ENCODE measurements at places on chromosomes 2 and 18.

DNA sequence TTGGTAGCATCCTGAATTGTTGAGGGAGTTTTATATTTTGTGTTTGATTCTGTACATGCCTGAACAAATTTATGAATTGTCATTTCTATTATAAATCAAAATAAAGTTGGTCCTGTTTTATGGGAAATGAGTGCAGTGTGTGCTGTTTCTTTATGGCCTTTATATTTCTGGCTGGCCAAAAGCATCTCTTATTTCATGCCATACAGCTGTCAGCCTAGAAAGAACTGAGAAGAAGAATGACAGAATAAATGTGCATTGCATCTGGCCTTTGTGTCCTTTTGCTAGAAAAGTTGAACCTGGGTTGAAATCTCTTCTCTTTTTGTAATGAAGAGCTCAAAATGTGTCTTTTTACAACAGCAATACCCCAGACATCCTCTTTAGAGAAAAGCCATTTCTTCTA lies 474.7 kb upstream of the LRATD1 start:
- DNase-seq: no peak

DNA sequence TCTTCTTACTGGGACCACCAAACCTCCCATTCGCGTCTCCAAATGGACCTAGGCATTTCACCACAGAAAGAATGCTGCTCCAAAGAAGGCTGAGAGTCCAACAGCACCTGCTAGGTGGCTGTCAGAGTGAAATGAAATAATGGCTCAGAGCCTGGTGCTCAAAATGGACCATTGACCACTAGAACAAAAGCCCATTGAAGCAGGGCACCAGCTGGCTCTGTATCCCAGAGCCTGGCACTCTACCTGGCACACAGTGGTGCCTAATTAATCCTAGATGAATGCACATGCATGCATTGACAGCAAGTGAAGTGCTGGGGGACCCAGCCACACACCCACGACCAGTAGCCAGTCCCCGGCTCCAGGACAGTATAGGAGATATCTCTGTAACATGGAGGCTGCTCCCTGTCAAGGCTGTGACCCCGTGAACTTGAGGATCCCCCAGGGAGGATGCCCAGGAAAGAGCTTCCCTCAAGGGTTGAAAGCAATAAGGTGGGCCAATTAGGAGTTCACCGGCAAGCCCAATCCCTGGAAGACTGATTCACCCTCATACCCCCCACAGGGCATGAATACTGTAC lies 261.3 kb downstream of the TNS1 start:
- DNase-seq: no peak

- no peak for DNase-seq
Measured at GRCh38 chr2:100902817-100903405, 83.0 kb downstream of the NPAS2 start.

GRCh38 chr2:102508863-102509262 lies 35.8 kb downstream of the SLC9A4 start:
- no peak for DNase-seq

GRCh38 chr2:231554327-231554726 lies 24.1 kb upstream of the NMUR1 start:
- no peak for DNase-seq

GRCh38 chr2:219079417-219079816 lies 18.7 kb upstream of the IHH start:
- DNase-seq: no peak

DNA sequence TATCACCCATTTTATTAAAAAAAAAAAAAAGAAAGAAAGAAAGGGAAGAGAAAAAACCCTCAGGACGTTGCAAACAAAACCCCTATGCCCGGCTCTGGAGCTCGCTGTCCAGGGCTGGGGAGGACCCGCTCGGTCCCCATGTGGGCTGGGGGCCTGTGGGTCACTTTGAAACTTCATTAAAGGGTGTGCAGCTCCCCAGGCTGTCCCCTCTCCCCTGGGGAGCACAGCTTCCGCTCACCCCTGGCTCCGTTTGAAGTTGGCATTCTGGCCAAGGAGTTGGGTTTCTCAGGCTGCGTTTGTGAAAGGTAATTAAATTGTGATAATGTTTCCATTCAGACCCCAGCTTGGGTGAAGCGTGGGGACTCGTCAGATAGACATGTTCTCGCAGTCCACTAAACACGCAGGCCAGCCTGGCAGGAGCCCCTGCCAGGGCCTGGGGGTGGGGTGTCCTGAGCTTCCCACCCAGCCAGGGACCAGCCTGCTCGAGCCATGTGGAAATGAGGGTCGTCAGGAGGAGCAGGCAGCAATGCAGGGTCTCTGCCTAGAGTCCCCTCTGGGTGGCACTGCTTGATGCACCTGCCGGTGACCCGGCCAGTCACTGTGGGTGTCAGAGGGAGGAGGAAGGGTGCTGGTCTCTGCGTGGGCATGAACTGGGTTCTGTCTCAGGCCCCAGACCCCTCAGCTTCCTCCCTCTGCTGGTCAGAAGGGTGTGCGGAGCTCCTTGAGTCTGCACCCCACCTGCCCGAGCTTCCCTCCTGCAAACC lies 166.2 kb downstream of the INHBB start:
- DNase-seq: no peak

GRCh38 chr2:2824588-2824987 lies 493.5 kb upstream of the MYT1L start:
- DNase-seq: no peak

DNA sequence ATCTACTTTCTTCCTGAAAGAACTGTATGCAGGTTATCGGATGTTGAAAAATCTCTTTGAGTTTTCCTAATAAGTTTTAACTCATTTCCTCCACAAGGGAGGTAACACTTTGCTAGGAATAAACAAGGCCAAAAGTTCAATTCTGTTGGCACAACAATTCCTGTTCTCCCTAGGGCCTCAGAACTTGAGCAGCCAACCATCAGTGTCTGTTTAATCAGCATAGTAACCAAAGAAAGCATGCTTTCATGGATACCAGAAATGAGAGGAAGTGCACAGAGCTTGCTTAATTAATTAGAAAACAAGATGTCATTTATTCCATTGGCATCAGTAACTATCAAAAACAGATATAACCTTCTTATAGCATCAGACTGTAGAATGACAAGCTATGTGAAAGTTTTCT lies 503.2 kb upstream of the CNTNAP5 start:
- DNase-seq: no peak

GRCh38 chr2:99398303-99398702 lies 61.1 kb downstream of the EIF5B start:
- DNase-seq: no peak

GRCh38 chr2:234249873-234250272 lies 199.4 kb downstream of the SPP2 start:
- no peak for DNase-seq

- no peak for DNase-seq
Measured at GRCh38 chr2:168135630-168136029, 111.8 kb downstream of the STK39 start.

DNA sequence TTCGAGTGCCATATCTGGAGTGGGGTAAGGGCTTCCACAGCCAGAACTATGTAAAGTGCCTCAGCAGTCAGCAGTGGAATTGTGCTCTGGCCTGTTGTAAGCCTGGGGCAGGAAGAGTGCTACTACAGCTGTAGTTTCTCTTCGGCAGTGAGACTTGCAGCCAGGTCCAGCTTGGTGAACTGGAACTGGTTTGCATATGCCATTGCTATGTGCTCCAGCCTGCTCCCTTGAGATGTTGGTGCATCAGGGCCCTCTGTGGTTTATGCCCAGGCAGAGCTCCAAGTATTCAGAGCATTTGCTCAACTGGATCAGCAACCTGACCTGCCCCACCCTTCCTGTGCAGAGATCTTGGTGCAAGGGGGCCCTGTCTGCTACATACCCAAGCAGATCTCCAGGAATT lies 47.8 kb downstream of the ZNF804A start:
- no peak for DNase-seq

DNA sequence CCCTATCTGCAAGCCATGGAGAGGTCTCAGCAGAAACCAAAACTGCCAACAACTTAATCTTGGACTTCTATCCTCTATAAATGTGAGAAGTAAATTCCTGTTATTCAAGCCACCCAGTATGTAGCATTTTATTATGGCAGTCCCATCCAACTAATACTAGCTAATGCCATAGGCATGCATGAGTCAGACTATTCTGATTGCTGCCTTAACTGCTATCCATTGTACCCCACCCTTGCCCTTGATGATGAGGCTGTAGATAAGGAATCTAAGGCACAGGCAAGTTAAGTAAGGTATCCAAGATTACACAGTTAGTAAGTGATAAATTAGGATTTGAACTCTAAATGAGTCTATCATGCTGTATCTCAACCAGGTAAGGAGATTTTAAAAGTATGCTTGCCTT lies 223.0 kb downstream of the UBE2E3 start:
- DNase-seq: no peak

DNA sequence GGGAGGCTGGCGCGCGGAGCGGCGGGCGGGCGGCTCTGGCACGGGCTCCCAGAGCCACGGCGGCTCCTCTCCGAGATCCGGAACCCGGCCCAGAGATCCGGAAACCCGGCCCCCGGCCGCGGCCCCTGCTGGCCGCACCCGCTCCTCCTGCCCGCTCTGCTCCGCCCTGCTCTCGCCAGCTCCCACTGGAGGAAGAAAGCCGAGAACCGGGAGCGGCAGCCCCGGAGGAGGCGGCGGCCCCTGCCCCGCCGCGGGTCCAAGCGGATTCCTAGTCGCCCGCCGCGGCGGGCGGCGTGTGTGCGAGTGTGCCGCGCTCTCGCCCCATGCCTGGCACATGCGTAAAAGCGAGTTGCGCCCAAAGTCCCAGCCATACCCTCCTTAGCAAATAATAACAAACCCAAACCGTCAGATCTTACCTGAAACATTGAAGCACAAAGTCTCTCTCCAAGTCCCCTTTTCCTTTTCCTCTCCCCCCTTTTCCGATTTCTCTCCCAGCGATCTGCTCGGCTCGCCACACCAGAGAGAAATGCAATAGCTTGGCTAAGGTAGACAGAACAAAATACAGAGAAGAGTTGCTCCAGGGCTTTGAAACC lies 108.7 kb upstream of the KCTD1 start:
- no peak for DNase-seq

DNA sequence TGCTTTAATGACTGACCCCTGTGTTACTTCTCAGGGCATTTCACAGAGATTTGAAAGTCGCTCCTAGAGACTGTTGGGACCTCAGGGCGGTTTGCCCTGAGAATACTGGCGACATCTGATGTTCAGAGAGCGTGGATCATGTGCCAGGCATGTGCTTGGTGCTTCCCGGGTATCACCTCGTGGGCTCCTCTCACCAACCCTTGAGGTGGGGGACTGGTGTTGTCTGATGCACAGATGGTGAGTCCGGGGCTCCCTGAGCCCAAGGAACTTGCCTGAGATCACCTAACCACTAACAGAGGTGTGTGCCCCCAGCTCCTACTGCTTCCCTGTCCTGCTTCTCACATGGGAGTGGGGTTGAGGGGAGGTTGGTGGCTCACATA lies 16.2 kb downstream of the ATOH8 start:
- no peak for DNase-seq

GRCh38 chr2:24792542-24792873 lies 683 bp downstream of the PTRHD1 start:
- no peak for DNase-seq

DNA sequence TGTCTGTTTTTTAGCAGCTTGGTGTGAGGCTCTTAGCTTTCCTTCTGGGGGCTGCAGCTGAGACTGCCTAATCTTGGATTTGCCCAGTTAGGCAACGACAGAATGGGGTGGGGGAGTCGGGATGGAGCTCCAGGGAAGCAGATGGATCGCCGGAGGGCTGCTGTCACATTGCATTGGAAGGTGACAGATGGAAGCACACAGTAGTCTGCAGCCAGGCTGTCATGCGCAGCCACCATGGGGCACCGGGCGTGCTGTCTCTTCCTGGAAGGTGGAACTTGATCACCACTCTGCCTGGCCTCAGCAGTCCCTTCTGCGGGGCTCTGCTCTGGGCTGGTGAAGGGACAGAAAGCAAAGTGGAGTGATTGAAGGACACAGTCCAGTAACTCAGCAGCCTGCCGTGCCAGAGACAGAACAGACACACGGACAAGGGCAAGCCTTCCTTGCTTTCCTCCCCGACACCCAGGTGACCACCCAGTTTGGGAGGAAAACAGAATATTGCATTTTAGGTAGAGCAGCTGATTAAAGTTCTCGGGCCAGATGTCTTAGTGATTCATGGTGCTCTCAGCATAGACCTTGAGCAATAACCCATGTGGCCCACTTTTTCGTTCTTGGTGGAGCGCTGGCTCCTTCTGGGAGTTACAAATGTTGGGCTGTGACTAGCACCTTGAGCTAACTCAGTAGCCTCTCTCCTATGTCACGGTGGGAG lies 40.9 kb downstream of the RNF144A start:
- no peak for DNase-seq

DNA sequence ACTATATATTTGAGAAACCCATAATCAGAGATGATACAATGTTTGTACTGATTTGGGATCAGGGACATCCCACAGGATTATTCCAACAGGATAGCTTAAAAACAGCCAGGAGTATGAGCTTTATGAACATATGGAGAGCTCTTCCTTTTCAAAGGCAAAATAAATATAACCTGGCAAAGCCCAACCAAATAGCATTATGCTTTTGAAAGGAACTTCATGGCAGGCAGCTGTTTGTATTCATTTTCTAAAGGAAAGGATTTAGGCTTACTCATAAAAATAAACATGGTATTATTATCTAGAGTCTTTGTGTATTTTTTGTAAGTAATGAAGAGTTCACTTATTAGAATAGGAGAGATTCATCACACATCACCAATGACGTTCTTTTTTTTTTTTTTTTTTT lies 44.4 kb downstream of the CCDC195 start:
- no peak for DNase-seq

DNA sequence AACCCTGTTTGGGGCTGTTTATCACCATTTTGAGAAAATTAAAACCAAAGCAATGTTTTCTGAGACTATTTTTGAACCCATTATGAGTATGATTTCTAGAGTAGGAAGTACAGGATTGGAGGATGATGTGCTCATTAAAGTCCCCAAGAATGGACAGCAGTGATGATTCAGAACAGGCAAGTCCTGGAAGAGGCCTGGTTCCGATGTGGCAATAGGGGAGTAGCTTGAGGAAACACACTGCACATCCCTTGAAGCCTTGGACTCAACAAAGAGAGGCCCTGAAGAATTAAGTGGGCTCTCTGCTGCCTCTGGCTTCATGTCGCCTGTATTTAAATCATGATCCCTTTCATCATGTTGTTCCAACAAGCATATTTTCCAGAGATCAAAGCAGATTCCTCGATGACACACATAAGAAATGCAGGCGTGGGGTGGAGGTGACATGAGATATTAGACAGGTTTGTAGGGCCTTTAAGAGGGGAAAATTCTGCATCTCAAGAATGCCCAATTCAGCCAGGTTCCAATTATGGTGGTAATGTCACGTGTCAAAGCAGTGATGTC lies 242.2 kb downstream of the FHOD3 start:
- no peak for DNase-seq

GRCh38 chr2:160838691-160839090 lies 321.5 kb upstream of the TANK start:
- DNase-seq: no peak

- no peak for DNase-seq
Measured at GRCh38 chr2:60148716-60149115, 404.7 kb downstream of the BCL11A start.

DNA sequence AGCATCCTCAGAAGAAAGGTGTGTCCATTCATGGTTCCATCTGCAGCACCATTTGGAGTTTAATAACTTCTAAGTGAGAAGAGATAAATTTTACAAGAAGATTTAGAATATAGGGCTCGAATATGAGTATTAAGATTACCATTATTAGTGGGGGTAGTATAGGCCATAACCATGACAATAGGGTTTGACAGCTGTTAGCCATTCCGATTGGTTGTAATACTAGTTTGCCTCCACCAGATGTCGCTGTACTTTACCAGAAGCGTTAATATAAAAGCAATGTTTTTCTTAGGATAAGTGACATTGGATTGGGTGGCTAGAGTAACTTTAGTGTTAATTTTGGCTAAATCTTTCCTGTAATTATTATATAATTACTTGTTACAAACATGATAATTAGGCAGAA lies 107.5 kb upstream of the SRD5A2 start:
- DNase-seq: no peak

- no peak for DNase-seq
Measured at GRCh38 chr2:16262526-16263178, 322.3 kb downstream of the MYCN start.

Data from activated CD4-positive, alpha-beta T cell treated with anti-CD3 and anti-CD28 coated beads, Interleukin-2, amount 50 U/mL, for 1 hour (primary cell).